ENCODE measurements at places on chromosomes 12 and 14.

DNA sequence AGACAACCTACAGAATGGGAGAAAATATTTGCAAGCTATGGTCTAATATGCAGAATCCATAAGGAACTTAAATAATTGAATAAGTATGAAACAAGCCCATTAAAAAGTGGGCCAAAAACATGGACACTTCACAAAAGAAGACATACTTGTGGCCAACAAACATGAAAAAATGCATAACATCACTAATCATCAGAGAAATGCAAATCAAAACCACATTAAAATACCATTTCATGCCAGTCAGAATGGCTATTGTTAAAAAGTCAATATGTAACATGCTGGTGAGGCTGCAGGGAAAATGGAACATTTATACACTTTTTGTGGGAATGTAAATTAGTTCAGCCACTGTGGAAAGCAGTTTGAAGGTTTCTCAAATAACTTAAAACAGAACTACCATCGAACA lies 945.4 kb upstream of the FLRT2 start:
- DNase-seq, result no peak

GRCh38 chr12:6386491-6386890 lies 2.5 kb downstream of the LTBR start:
- no peak for DNase-seq

GRCh38 chr14:51576117-51576430 lies 75.6 kb upstream of the FRMD6 start:
- DNase-seq, result no peak

GRCh38 chr12:131280426-131280825 lies 326.7 kb downstream of the ADGRD1 start:
- no peak for DNase-seq

DNA sequence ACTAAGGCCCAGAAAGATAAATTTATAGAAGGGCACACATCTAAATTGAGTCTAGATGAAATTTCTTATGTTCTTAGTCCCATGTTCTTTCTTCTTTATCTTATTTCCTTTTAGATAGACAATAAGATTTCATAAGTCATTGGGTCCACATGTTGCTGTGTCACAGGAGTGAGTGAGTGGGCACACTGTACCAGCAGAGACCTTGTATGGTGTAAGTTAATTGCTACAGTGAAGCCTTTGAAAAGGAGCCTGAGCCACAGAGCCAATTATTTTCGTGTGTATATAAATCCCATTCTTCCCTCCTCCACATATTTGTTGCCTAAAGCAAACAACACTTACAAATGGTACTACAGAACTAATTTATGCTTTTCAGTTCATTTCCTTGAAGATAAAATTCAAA lies 79.1 kb downstream of the GRIP1 start:
- DNase-seq, result no peak

GRCh38 chr12:90936230-90937005 lies 18.6 kb downstream of the CCER1 start:
- no peak for DNase-seq

DNA sequence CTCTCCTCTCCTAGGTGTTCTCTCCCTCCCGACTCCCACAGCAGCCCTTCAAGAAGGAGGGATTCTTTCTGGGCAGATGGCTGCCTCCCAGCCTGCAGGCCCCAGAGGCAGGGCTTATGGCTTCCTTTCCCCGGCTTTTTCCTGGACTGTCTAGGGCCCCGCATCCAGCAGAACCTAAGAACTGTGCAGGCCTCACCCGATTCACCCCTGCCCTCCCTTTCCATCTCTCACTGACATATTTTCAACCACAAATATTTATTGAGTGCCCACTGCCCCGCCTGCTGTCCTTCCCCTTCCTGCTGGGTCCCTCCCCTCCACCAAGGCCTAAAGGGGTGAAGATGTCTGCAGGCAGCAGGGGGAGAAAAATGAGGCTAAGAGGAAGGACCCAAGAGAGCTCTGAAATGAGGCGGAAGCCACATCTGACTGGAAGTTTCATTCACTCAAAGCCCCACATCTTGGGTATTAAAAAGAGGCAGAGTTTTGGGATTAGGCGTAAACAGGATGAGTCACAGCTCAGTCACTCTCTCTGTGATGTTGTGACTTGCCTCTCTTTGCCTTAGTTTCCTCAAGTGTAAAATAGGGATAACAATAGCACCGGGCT lies 2.9 kb downstream of the SCNN1A start:
- DNase-seq, result peak; percentile 12

GRCh38 chr12:65741656-65742017 lies 82.6 kb upstream of the HMGA2 start:
- DNase-seq, result no peak

DNA sequence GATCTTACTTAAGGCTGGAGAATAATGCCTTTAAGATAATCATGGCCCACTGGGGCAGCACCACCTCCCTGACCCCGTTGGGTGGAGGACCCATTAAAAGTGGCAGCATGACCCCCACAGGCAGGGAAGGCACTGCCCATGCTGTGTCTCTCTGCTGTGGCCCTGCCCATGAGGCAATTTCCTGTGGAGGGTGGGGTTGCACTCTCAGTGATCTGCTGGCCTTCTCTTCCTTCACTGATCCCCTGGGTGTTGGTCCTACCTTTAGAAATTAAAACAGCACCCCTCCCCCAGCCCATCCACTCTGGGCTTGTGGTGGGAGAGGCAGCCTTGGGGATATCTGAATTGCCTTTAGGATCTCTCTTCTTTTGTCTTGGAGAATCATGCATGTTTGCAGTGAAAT lies 17.3 kb downstream of the KLRK1 start:
- DNase-seq, result no peak

DNA sequence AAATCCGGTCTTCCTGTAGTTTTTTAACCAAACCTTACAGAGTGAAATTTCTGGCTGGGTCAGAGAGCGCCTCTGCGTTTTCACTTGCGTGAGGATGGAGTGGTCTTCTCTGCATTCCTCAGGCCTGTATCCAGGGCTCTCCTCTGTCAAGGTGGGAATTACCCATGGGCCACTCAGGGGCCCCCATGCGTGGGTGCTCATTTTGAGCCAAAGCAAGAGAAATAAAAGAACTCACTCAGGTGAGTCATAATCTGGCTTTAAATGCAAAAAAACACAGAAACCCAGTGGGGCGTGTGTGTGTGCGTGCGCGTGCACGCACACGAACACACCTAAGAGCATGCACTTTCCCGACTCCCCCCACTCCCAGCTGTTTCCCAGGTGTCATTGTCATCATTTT lies 104.0 kb upstream of the PWP1 start:
- DNase-seq, result no peak

DNA sequence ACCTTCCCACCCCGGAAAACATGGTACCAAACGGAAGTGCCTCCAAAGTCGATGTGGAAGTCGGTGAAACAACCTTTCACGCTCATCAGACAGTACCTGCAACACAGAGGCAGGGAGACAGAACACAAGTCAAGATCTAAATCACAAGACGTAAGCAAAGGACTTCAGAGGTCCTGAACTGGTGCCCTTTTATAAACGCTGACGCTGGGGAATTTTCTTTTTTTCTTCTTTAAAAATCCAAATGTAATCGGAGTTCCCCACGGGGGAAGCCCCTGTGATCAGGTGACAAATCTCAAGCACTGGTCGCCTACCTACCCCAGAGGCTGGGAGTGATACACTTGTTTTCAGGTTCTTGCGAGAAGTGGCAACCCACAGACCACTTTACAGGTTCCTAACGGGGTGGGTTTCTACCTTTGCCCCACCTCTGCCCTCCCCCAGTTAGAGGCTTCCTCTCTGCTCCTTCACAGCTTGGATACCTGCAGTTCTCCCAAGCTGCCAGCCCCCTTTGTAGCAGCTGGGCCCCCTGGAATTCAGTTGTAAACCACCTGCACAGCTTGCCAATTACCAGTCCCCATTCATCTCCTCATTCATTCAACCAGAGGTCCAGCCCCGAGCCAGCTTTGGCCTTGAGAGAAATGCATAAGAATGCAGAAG lies 46.2 kb downstream of the KDM2B start:
- peak; percentile 44 for DNase-seq
